ENCODE measurements at places on chromosomes 16 and 17.

GRCh38 chr17:37177254-37177870 lies 198.4 kb upstream of the C17orf78 start:
- DNase-seq = no peak

- DNase-seq = peak; percentile 66
These were observed 1.0 kb downstream of the TELO2 start for GRCh38 chr16:1494129-1494640.

- no peak for DNase-seq
These were observed 244.9 kb downstream of the PRKCA start for GRCh38 chr17:66547151-66547865.

- no peak for DNase-seq
These were observed 411.4 kb upstream of the SOX9 start for GRCh38 chr17:71709271-71709890.

GRCh38 chr16:14427371-14427948 lies 202.6 kb downstream of the PARN start:
- DNase-seq = no peak

- DNase-seq = no peak
These were observed 40.9 kb upstream of the KCNJ16 start for GRCh38 chr17:70034158-70034557.

GRCh38 chr16:48168075-48168474 lies 12.3 kb upstream of the ABCC12 start:
- no peak for DNase-seq

GRCh38 chr17:19762515-19762961 lies 14.4 kb upstream of the ALDH3A1 start:
- DNase-seq = peak; percentile 73

DNA sequence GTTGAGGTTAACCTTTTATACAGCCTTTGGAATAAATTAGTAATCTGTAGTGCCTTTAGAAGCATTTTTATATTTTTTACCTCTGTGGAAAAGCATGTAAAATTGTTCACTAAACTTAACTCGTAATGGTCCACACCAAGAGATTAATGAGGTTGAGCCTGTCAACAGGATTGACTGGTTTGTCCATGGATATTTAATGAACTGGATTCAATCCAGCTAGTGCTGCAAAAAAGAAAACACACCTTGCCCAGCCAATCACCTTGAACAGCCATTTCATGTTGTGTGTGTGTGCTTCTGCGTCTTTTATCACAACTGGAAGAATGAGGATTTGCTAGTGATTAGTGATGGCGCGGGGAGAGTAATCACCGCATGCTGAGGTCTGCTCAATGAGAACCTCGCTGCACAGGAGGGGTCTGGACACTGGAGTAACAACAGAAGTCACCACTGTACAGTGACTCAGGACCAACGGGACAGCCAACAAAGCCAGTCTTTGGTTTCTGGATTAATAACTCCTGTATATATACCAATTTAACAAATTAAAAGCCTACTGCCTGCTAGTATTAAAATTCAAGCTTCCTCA lies 33.7 kb downstream of the LITAFD start:
- DNase-seq = no peak

- DNase-seq = no peak
These were observed 28.3 kb upstream of the APPBP2 start for GRCh38 chr17:60554377-60554788.

- DNase-seq = no peak
These were observed 3.2 kb upstream of the SOX8 start for GRCh38 chr16:978403-978802.

DNA sequence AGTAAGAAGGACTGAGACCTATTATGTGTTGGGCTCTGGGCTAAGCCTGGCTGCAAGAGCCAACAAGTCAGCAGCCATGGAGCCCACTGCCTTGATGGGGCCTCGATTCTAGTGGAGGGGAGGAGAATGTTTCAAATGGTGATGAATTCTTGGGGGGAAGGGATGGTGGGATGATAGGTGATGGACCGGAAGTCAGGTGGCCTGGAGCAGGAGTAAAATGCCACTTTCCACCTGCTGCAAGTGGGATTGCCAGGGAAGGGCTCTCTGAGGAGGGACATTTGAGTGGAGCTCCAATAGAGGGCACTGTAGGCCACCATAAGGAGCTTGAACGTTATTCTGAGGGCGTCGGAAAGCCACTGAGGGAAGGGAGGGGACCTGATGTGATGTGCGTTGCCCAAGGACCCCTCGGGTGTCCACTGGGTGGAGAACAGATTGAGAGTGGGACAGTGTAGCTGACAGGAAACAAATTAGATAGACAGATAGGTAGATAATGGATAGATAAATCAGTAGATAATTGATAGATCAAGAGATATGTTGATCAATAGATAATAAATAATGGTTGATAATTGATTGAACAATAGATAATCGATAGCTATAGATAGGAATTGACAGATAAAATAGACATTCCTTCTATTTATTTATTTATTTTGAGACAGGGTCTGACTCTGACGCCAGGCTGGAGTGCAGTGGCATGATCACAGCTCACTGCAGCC lies 18.2 kb upstream of the NXPH3 start:
- DNase-seq = no peak

- DNase-seq = no peak
These were observed 151.5 kb downstream of the LGALS9B start for GRCh38 chr17:20315821-20316220.

DNA sequence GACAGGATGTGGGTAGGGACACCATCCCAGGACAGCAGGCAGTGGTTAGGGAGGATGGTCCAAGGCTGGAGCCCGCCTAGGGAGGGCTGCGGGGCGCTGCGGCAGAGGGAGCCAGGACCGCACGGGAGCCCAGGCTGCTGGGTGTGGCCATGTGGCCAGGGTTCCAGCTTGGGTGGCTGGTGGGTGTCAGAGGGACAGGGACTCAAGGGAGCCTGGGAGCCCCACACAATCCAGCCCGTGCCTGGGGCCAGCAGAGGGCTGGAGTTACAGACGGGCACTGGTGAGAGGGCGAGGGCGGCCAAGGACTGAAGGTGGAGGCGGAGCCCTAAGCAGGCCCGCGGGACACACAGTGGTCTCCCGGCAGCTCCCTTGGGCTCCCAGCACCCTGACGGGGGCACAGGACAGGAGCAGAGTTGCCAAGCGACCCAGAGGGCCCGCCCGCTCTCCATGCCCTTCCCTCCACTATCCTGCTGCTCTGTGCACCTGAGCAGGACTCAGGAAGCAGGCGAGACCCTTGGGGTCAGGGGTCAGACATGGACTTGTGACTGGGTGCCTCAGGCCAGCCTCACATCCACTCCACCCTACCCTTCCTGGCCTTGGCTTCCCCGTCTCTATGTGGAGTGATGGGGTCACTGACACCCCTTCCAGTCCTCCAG lies 7.1 kb downstream of the MRPL28 start:
- no peak for DNase-seq

GRCh38 chr16:3050487-3050886 lies 4.1 kb downstream of the MMP25 start:
- DNase-seq = no peak

GRCh38 chr17:44979426-44979995 lies 11.4 kb upstream of the C1QL1 start:
- no peak for DNase-seq

- DNase-seq = no peak
These were observed 61.1 kb upstream of the CIBAR2 start for GRCh38 chr16:85173146-85173980.

GRCh38 chr17:5897275-5897911 lies 172.8 kb upstream of the WSCD1 start:
- no peak for DNase-seq

DNA sequence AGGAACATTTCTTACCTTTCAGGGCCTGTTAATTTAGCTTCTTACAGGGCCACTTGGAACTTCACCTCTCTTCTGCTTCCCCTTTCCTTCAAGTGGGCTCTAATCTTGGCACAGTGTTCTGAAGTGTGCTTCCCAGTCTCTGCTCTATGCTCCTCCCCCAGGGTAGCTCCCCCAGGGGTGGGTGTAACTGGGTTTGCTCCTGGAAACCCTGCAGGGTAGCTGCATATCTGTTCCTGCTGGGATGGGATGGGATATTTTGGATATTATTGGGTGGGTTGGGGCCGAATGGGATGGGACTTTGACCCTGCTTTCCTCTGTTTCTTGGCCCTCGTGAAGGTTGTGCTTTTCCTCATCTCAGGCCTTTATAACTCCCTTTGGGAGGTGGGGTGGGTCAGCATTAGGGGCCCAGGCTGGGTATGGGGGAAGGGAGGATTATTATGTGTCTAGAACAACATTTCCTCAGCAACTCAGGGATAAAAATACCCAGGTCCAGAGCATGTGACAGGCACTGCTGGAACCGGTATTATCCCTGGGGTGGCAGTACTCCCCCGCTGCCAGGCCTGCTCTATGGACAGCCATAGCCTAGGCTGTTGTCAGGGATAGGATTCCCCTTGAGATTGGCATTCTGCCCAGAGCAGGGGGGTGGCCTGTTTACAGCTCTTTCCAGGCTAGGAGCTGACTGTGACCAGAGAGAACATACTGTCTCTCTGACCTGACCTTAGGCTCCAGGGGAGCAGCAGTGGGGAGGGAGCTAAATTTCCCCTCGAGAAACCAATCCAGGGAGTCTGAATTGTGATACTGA lies 5.0 kb downstream of the NFE2L1 start:
- DNase-seq = peak; percentile 83

DNA sequence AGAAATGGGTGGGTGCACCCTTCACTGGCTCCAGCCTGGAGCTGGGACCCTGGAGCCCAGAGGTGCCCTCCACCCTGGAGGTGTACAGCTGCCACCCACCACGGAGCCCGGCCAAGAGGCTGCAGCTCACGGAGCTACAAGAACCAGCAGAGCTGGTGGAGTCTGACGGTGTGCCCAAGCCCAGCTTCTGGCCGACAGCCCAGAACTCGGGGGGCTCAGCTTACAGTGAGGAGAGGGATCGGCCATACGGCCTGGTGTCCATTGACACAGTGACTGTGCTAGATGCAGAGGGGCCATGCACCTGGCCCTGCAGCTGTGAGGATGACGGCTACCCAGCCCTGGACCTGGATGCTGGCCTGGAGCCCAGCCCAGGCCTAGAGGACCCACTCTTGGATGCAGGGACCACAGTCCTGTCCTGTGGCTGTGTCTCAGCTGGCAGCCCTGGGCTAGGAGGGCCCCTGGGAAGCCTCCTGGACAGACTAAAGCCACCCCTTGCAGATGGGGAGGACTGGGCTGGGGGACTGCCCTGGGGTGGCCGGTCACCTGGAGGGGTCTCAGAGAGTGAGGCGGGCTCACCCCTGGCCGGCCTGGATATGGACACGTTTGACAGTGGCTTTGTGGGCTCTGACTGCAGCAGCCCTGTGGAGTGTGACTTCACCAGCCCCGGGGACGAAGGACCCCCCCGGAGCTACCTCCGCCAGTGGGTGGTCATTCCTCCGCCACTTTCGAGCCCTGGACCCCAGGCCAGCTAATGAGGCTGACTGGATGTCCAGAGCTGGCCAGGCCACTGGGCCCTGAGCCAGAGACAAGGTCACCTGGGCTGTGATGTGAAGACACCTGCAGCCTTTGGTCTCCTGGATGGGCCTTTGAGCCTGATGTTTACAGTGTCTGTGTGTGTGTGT lies 46.8 kb downstream of the IL21R start:
- no peak for DNase-seq

GRCh38 chr17:73286863-73287296 lies 24.9 kb downstream of the CDC42EP4 start:
- DNase-seq = no peak

DNA sequence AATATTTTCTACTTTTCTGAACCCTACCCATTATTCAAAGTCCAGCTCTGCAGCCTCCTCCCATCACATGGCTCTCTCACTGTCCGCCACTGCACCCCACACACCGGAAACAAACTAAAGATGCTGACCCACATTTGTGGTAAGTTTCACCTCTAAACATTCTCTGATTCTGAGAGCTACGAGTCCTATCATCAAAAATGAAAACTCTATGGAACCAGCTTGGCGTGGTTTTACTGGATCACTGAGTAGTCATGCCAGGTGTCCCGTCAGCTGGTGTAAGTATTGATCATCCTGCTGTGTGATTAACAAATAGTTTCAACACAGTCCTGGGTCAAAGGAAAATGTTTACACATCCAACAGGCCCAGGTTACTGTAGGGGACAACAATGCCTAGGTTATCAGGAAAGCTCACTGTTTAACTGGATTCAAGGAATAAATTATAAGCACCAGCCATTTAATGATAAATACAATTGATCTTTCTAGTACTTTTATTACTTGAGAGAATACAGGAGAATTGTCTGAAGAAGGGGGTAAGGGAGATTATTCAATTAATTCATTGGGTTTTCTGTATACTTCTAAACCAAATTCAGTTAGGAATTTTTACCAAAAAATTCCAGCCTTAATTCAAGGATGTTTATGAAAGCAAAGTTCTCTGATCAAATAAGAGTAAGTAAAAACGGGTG lies 33.9 kb downstream of the CYTH1 start:
- DNase-seq = no peak

Measured in right atrium auricular region (tissue), 2 donors.